ENCODE measurements at places on chromosomes 1 and 21.

- no peak for DNase-seq
Measured at GRCh38 chr21:15763359-15763758, 33.6 kb downstream of the USP25 start.

GRCh38 chr1:248686815-248687214 is 15.8 kb downstream of the OR14I1 start:
- DNase-seq, result no peak

GRCh38 chr1:236081546-236082227 is 16.8 kb upstream of the NID1 start:
- no peak for DNase-seq

GRCh38 chr1:168227620-168228019 is 1.8 kb downstream of the SFT2D2 start:
- DNase-seq, result no peak

DNA sequence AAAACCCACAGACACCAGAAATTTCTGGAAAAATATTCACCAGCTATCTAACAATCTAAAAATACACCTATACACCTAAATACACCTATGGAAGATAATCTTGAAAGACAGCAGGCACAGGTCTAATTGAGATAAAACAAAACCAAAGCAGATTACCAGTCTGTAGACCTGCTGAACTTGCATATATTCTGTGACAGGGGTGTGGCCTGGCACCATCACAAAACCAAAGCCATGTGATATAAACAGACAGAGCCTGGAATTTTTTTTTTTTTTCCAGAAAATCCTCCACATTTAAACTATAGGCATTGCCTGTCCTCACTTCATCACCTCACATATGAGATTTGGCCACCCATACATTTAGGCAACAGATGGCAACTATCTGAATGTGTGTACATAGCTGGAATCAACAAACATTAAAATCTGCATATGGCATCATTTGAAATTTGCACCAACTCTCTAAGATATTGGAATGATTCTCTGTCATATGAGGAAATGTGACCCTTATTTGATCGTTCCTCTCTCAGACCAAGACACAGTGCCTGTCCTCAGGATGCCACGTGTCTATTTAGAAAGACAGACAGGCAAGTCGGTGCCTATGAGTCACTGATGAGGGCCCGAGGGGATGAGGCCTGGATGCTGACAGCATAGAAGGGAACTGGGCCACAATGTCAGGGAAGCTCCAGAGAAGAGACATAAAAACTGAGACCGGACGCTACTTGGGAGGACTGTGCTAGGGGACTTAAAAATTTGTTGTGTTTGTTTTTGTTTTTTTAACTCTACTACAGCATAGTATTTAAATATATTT is 32.6 kb downstream of the NMNAT2 start:
- no peak for DNase-seq

- no peak for DNase-seq
Measured at GRCh38 chr1:204357551-204358490, 1.9 kb downstream of the PLEKHA6 start.

- DNase-seq, result no peak
Measured at GRCh38 chr1:237834461-237834860, 56.3 kb downstream of the ZP4 start.

DNA sequence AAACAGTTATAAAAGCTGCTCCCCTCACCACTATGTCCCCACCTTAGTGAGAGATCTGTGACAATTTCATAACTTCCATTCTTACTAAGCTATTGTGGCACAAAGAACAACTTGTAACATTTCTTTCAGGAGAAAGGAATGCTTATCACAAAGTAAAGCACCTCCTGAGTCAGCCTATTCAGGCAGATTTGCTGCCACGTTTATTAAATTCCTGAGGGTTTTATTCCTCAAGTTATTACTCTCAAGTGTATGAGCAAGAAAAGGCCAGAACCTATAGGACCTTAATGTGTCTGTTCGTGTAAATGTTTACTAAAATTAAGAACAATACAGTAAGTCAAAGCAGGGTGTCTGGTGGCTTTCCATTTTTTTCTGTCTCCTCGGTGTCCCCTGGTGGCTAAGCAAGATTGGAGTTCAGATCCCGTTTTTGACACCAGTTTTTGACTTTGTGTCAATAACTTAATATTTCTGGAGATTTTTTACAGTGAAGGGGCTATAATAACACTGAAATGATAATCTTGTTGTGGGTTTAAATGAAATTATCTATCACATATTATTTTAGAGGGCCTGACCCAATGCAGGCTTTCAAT is 1539.6 kb downstream of the BRINP3 start:
- DNase-seq, result no peak

DNA sequence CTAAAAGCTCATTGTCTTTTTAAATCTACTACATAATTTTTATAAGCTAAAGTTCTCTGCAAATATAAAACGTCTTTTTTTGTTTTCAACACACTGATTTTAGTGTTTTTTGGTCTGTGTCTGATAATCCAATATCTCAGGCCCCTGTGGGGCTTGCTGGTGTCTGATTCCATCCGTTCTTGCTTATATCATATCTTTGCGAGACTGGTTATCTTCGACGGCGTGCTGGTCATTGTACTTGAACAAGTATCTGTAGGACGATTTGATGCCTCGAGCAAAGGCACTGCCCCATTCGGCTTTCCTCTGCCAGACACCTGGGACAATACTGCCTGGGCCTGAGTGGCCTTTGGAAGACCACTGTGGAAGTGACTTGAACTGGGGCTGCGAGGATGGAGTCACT is 18.4 kb upstream of the TTLL10 start:
- no peak for DNase-seq

DNA sequence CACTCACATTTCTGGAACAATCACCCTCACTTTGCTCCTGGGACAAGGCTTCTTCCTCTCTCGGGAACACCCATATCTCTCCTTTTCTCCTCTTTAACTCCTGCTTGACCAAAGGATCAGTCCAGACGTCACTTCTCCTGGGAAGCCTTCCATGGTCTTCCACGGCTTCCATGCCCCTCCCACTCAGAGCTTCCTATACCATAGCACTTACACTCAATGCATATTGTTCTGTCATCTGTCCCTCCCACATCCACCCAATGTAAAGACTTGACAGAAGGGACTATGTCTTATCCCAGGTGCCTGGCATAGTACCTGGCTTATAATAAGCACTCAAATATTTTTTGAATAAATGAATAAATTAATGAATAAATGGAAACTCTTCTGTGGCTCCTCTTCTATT is 28.2 kb downstream of the CD34 start:
- no peak for DNase-seq

GRCh38 chr1:21149430-21149854 is 27.3 kb downstream of the EIF4G3 start:
- no peak for DNase-seq

DNA sequence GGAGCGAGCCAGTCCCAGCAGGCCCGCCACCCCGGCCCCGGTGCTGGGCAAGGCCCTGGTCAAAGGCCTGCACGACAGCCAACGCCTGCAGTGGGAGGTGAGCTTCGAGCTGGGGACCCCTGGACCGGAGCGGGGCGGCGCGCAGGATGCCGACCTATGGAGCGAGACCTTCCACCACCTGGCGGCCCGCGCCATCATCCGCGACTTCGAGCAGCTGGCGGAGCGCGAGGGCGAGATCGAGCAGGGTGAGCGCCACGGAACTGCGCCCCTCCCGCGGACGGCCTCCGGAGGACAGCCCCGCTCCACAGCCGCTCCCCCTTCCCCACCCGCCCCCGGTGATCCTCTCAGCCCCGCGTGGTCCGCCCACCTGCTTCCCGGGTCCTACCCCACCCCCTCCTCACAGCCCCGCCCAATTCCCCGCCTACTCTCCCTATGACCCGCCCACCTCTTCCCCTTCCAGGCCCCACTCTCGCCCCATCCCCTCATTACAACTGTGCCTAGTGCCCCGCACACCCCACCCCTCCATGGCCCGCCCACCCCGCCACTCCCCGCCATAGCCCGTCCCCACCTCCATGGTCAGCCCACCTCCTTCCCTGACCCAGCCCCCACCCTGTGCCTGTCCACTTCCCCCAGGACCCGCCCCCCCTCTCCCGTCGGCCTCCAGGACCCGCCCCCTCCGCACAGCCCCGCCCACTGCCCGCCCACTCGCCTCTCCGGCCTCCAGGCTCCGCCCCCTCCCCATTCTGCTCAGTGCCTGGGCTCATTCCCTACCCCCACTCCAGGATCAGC is 52.7 kb downstream of the VWA5B1 start:
- peak; percentile 41 for DNase-seq

- DNase-seq, result no peak
Measured at GRCh38 chr1:61618755-61619154, 106.2 kb downstream of the TM2D1 start.

DNA sequence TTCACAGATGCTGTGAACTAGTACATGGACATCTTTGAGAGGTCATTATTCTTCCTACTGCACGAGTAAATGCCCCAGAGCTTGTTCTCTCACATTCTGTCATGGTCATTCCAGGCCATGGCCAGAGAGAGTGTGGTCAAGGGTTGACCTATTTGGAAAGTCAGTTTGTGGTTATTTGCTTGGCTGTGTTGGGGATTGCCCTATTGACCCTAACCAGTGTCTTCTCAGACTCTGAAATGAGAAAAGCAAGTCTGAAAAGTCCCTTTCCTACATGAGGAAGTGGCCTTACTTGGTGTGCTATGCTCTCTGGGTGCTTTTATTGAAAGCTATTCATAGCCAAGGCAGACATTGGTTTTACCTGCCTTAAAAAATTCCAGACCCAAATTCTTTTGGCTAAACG is 26.6 kb downstream of the CLIC6 start:
- DNase-seq, result no peak

DNA sequence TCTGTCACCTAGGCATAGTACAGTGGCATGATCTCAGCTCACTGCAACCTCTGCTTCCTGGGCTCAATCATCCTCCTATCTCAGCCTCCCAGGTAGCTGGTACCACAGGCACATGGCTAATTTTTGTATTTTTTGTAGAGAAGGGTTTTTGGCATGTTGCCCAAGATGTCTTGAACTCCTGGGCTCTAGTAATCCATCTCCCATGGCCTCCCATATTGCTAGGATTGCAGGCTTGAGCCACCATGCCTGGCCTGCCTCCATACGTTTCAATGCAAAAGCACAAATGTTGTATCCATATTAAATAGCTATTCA is 17.6 kb upstream of the GBP3 start:
- DNase-seq, result no peak

- no peak for DNase-seq
Measured at GRCh38 chr1:159775716-159776115, 5.0 kb upstream of the DUSP23 start.

GRCh38 chr1:101005871-101006270 is 19.7 kb downstream of the DPH5 start:
- DNase-seq, result no peak

DNA sequence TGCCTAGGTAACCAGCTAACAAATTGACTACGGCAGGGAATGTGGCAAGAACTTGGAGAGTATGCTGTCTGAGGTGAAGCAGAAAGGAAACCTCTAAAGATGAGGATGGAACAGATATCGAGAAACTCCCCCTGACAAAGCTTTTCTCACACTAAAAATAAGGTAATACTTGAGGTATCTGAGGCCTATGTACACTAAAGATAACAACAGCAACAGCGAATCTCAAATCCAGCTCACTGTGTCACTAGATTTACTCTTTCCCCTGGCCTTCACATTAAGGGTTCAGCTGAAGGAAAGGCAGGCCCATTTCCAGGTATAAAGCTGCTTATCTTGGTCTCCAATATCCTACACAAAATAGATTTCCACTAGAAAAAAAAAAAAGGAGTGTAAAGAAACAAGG is 518.0 kb downstream of the KCNT2 start:
- DNase-seq, result no peak

GRCh38 chr1:187091666-187092065 is 262.9 kb downstream of the PLA2G4A start:
- DNase-seq, result no peak

DNA sequence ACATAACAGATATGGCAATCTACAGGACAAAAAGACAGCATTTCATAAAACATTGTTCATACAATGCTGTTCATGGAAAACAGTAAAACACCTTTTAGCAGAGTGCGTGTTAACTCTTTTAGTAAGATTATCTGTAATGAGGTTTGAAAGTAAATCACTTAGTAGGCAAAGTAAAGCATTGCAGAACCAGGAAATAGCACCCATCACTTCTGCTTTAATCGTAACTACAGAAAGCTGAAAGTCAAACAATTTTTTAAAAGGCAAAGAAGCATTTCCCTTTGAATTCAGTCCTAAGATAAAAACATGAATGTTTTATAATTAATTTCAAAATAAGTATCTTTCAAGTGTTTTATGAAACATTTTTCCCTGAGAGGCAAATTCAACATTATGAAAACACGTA is 63.3 kb upstream of the RNF11 start:
- DNase-seq, result no peak

GRCh38 chr1:98104289-98104688 is 183.5 kb upstream of the DPYD start:
- DNase-seq, result no peak

- no peak for DNase-seq
Measured at GRCh38 chr1:38025233-38025632, 12.7 kb downstream of the UTP11 start.

DNA sequence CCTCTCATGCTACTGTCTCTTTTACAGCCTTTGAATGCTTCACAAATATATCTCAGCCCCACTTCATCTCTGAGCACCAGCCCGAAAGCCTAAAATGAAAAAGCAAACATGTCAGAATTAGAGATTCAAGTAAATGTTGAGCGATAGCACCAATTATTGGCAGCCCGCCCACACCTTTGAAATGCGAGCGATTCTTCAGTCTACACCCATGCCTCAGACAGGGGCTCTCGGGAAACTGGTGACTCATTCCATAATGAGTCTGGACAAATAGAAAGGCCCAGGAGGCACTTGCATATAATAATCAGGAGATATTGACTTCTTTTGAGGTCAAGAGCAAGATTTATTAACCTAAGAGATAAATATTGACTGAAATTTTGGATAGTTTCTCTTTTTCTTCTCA is 487.3 kb upstream of the PTBP2 start:
- DNase-seq, result no peak

DNA sequence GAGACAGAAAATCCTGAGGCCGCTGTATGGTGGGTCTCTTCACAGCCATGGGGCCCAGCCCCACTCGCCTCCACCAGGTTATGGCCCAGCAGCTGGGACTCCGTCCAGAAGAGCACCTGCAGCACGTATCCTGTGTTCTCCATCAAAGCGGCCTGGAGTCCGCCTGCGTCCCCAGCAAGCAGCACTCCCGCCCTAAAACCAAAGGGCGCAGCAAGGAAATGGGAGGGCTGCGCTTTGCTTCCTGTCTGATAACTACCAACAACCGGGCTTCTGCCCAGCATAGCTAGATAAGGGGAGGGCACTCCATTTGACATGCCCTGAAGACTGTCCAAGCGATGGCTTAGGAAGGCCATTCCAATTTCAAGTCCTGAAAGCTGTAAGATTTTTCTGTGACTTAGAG is 119.9 kb downstream of the KCNJ15 start:
- DNase-seq, result no peak
